ENCODE measurements at places on chromosomes 4 and X.

GRCh38 chr4:3407930-3408792, 33.6 kb upstream of the HGFAC start:
- no peak for DNase-seq

DNA sequence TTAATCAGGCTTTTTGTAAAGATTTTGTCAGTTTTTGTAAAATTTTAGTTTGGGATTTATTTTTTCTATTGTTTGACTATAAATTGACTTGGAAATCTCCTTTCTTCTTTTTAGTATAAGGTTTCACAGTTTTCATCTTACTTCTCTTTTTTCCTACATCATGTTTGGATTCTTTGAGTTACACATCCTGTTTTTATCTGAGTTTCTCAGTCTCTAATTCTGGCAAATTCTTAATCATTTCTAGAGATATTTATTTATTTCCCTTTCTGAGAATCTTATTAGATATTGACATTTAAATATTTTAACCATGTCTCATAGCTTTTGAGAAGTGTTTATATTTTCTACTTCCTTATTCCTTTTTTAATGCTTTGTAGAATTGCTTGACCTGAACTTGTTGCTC, 20.7 kb downstream of the USP53 start:
- no peak for DNase-seq

DNA sequence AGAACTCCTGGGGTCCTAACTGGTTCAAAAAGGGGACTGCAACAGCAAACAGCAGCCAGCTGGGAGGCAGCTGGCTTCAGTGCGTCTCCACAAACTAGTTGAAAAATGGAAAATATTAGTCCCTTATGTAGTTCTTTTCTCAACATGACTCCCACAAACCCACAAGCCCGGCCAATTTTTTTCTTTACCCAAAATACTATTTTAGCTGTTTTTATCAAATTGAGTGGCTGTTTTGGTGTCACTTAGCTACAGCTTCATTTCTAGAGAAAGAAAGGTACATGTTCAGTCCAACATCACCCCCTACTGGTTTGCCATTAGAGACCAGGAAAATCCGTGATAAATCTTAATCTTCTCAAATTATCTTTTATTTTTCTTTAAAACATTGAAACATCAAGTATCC, 97.2 kb downstream of the GUCY2F start:
- DNase-seq = no peak

- DNase-seq = no peak
Measured at GRCh38 chr4:15151033-15151432, 148.8 kb downstream of the CPEB2 start.

DNA sequence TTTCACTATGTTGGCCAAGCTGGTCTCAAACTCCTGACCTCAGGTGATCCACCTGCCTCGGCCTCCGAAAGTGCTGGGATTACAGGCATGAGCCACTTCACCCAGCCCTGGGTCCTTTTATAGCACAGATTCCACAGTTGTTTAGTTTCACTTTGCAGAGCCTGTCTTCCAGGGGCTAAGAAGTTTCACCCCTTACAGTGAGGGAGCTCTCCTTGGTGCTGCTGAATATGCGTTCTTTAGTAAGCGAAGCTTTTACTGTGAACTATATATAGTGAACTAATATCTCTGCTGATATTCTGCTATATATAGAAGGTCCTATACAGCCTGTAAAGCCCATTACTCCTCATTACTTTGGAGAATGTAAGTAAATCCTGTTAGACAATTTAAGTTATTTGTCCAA, 4.2 kb downstream of the TCEAL6 start:
- DNase-seq = no peak

DNA sequence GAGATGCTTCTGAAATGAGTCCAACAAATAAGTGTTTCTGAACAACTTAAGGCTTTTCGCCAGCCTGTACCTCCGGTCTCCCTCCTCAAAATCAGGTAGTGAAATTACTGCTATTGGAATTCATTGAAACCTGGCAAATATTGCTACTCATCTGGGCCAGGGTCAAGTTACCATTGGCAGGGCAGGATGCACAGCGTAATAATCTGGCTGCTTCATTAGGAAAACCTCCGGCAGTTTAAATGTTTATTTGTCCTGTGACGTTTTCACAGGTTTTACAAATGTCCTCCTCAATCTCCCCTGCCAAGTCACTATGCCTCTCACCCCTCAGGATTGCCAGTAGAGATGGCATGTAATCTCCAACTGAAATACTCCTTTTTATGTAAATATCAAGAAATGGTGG, 92.6 kb upstream of the KDR start:
- no peak for DNase-seq

DNA sequence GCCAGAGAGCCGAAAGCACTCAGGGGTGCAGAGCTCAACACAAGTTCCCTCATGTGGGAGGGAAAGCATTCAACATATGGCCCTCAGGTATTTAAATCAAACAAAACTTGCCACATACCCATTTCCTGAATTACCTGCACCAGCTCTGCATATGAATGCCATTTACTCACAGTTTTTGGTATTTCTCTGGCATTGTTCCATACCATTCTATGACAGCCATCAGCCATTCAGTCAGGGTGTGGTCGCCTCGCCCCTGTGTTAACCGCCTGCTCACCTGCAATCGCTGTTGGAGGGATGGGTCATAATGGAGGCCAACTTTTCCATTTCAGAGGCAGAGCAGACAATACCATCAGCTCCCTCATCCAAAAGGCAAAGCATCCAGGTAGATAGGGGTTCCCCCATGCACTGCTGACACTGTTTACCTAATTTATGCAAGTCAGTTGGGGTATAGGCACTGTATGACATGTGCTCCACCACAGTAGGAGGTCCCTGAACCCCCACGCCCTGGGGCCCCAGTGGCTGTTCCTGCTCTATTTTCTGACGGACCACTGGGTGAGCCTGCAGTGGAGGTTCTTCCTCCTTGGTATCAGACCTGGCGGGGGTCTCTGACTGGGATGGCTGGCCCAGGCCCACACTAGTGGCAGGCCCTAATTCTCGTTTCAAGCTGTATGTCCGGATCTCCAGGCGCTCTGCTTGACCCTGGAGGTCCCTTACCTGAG, 227.1 kb downstream of the ADGRL3 start:
- DNase-seq = no peak

DNA sequence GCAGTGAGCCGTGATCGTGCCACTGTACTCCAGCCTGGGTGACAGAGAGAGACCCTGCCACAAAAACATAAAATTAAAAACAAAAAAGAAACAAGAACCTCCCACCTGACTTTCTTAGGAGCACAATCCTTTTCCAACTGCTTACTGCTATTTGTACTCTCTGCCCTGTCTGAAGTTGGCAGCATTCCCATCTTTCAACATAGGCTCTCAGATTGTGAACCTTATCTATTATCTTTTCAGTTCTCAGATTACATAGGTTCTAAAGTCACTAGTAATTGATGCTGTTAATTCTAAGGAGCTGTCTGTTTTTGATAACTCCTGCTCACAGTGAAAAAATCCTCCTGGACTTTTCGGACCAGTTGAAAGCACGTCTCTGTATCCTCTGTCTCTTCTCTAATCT, 812.2 kb upstream of the CT83 start:
- DNase-seq = no peak

- DNase-seq = no peak
Measured at GRCh38 chr4:149711593-149712365, 103.9 kb downstream of the IQCM start.

- DNase-seq = no peak
Measured at GRCh38 chrX:30715976-30716375, 62.8 kb downstream of the GK start.

DNA sequence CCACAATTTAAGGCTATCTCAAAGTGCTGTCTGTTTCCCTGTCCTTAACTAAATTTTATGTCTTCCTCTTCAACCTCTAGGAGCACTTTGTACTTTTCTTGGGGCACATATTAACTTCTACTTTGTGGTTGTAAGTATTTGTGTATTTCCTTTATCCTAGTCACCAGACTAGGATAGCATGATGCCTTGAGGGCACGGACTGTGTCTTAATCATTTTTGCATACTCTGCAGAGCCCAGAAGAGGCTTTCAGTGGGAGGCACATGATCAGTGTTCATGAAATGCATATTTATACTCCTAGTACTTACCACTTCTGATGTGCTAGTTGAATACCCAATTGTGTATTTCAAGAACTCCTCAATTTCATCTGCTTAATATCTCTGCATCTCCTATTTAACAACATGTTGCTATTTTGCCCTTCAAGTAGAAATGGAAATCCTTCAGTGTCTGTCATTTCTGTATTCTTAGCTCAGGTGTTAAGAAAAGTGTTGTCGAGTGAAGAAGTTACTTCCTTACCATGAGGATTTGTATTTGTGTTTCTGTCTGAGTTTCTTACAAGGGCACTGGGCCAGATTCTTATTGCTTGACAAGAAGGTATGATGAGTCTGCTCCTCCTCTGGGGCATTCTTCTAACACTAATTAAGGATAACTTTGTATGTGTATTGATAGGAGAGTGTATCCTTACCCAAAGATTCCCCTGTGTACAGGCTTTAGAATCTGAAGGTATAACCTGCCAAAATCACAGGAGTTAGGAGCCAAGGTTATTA, 28.3 kb upstream of the PGRMC2 start:
- no peak for DNase-seq

GRCh38 chrX:11558972-11559371, 106.7 kb downstream of the ARHGAP6 start:
- no peak for DNase-seq

GRCh38 chrX:110317820-110318663, at the start of gene AMMECR1:
Gene AMMECR1, minus strand, starts transcription at chrX:110318085. Its CDS starts 14 bp downstream, at chrX:110318071.
- no peak for DNase-seq

DNA sequence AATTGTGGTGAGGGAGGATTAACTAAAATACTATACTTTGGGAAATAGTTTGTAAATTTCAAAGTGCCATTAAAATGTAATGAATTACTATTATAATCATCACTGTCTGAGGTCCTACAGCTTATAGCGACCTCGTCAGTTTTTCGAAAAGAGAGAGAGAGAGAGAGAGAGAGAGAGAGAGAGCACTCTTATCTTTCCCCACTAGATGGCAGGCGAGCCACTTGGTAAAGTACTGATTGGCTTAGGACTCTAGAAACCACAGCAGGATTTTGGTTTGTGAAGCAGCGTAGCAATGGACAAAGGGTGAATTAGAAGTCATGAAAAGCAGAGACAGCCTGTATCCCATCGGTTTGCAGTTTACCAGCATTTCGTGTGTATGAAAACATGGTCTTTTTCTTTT, 52.5 kb downstream of the LINC00632 start:
- DNase-seq = no peak

DNA sequence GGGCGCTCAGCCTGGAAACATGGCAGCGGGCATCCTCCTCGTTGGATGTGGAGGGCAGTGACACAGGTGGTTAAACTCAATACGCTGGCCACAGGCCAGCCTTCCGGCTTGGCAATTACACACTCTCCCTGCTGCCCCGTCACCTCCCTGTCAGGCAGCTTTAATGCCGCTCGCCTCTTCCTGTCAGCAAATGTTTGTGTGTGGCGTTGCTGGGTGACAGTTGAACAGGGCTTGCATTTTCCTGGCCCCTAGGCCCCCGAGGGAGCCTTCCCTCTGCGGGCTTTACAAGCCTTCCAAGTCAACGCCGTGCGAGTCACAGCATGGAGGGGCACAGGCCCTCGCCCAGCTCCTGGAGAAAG, 620.0 kb downstream of the BCOR start:
- DNase-seq = no peak

GRCh38 chr4:47579235-47579634, 94.2 kb downstream of the ATP10D start:
- no peak for DNase-seq

- DNase-seq = no peak
Measured at GRCh38 chr4:99816545-99817308, at the start of gene DAPP1. Gene DAPP1, plus strand, starts transcription at chr4:99816827. Its CDS starts 87 bp downstream, at chr4:99816914.

DNA sequence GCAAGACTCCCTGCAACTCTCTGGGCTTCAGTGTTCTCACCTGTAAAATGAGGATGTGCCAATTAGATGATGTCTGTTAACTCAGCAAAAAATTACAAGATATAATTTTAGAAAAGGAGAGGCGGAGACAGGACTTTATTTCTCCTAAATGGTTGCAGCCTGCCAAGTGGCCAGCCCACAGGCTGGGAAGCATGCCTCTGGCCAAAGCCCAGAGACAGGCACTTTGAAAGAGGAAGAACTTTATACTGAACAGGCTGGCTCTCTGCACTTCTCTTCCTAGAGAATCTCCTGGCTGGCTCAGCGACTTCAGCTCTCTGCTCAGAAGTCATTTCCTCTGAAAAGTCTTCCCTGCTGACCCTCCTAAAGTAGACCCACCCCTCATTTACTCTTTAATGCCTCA, 3.7 kb downstream of the PRDM5 start:
- DNase-seq = no peak

- DNase-seq = no peak
Measured at GRCh38 chrX:153338836-153339235, 4.9 kb downstream of the ZNF275 start.

- DNase-seq = no peak
Measured at GRCh38 chr4:88257726-88258125, 26.6 kb downstream of the PPM1K start.

DNA sequence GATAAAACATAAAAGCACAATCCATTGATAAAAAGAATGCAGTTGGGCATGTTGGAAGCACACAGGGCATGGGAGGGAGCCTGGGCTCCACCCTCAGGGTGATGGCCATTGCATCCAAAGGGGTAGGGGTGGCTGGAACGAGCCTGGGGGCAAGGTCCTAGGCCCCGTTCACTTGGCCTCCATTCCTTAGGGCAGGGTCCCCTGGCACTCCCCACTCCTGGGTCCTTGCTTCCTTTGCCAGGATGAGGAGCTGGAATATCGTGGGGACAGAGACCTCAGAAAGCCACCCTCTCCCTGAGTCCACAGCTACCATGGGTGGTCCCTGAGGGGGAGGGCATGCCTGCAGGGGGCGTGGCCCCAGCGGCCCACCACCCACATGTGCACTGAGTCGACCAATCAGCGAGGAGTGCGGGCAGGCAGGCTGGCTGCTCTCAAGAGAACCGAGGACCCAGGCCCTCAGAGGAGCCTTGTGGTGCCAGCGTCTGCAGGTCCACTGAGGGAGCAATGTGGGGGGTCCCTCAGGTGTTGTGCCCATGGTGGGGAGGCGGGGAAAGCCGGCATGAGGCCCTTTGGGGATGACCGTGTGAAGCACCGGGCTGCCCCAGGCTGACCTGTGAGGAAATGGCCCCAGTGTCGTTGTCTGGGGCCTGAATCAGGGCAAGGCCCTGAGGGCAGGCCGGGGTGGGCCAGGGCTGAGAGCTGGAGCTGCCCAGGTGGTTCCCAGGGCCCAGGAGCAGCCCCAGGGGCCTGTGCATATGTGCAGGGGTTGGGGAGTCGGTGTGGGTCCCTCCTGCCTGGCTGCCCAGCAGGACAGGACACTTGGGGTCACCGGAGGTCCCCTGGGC, 78.6 kb upstream of the AMELX start:
- DNase-seq = no peak

DNA sequence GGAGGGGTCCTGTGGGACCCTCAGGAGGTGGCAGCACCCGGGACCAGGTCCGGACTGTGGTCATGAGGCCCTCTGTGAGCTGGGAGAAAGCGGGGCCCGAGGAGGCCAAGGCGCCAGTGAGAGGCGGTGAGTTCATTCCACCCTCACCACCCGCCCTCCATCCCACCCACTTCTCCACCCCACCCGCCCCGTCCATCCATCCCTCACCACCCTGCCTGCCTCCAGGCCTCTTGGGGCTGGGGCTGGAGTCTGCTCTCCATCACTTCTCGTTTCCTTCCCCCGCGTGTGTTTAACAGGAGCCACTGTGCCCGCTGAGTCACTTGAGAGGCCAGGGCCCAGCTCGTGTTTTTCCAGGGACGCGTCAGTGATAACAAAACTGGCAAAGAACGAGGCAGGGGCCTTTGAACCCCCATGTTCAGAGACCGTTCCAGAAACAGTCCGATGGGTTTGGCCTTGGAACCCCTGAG, 6.2 kb downstream of the SH3TC1 start:
- no peak for DNase-seq
